ENCODE measurements at places on chromosomes 13 and 19.

DNA sequence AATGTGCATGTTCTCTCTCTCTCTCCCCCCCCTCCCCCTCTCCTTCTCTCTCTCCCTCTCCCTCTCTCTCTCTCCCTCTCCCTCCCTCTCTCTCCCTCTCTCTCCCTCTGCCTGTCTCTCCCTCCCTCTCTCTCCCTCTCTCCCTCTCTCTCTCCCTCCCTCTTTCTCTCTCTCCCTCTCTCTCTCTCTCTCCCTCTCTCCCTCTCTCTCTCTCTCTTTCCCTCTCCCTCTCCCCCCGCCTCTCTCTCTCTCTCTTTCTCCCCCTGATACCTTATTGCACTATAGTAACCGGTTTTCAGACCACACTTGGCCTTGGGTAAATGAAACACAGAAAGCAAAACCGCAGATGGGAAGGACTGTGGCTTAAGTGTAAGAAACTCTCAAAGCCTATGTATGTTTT, 34.7 kb upstream of the SPACA7 start:
- DNase-seq = no peak

DNA sequence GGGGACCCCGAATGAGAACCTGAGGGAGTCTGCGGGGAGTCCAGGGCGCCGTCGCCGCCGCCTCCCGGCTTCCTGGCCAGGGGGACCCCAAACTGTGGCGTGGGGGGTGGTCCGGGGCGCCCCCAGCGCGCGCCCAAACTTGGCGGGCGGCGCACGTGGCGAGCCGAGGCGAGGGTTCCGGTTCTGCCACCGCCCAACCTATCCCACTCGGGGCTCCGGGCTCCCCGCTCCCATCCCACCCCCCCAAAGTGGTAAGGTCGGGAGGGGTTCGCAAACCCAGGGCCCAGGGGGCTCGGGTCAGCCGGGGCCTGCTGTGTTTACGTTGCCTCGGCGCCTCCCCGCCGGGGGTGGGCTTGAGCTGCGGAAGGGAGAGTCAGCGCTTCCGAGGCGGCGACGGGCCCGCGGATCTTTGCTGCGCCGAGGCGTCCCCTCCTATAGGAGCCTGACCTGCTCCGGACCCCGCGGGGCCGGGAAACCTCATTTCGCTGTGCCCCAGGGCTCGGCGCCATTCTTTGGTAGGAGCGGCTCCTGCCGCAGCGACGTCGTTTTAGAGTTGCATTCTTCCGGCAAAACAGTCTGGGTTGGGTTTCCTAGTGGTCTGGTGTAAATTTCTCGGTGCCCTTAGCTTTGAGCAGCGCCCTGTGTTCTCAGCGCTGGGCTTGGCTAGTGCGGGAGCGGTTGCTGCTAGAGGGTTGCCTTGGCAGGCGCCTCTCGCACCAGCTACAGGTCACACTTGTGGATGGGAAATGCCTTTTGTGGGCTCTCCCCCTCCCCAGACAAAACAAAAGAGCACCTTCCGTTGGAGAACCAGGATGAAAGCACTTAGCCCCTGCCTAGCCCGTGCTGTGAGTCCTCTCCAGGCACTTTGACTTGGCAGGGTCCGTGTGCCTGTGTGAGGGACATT, 1.2 kb downstream of the DAZAP1 start:
- peak; percentile 60 for DNase-seq

GRCh38 chr13:40508127-40508526, 158.3 kb downstream of the FOXO1 start:
- peak; percentile 40 for DNase-seq

DNA sequence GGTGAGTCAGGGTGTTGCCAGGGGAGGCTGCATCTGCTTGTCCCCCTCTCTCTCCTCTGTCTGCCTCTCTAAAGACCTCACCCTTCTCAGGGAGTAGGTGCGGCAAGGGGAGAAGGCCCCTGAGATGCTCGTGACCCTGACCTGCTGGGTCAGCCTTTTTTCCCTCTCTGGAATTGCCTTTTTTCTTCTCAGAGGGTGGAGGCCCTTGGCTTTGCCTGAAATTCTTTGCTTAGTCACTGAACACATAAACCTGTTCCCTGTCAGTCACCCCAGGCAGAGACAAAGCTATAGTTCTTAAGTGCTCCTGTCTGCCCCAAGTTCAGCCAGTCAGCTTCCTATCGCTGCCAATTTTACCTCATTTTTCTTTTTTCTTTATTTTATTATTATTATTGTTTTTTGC, 35.2 kb upstream of the PEG3 start:
- no peak for DNase-seq

- no peak for DNase-seq
Measured at GRCh38 chr19:50214699-50215543, 11.5 kb downstream of the MYH14 start.

- DNase-seq = no peak
Measured at GRCh38 chr13:87570669-87571068, 100.5 kb upstream of the SLITRK5 start.

- DNase-seq = peak; percentile 56
Measured at GRCh38 chr19:912181-913079, 589 bp downstream of the R3HDM4 start.

Measured in CD4-positive, alpha-beta T cell treated with Interleukin-1 beta for 1 hour (primary cell).